Aorta (tissue), 5 donors: ENCODE measurements at places on chromosomes 3 and 15.
A peak's percentile ranks its signal among the peaks of the same experiment; 100 is the strongest.

DNA sequence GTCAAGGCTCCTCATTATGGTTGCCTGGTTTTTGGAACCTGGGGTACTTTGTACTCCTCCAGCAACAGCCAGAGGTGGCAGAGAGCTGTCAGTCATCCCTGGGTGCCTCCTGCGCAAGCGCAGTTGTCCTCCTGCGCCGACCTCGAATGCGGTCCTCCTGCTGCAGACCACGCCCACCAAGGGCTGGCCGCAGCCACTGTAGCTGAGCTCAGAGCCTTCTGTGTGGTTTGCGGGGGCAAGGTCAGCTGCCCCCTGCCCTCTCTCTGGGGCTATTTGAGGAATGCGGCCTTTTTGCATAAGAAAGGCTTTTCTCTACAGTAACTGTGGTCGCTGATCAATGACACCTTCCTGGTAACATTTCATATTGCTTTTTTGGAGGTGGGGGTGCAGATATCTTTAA, 131.3 kb upstream of the SNRPN start:
- DNase-seq: no peak

- DNase-seq: no peak
Measured at GRCh38 chr3:43709022-43709421, 18.3 kb downstream of the ABHD5 start.

GRCh38 chr3:177197727-177198460, 612 bp upstream of the TBL1XR1 start:
- DNase-seq: peak; percentile 85

DNA sequence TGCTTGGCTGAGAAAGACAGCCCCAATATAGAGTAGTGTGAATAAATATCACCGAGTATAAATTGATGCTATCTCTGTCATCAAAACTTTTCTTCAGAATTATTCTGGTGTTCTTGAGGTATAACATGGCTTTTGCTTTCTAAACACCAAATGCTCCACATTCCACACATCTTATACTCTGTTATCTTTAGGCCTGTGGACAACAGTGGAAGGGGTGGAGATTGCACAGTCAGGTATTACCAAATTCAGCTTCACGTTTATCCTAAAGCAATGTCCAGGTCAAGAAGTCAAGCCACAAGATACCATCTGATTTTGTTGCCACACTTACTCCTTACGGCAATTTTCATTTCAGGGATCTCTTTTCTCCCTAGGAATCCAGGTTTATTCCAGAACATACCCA, 394.8 kb downstream of the SI start:
- no peak for DNase-seq

DNA sequence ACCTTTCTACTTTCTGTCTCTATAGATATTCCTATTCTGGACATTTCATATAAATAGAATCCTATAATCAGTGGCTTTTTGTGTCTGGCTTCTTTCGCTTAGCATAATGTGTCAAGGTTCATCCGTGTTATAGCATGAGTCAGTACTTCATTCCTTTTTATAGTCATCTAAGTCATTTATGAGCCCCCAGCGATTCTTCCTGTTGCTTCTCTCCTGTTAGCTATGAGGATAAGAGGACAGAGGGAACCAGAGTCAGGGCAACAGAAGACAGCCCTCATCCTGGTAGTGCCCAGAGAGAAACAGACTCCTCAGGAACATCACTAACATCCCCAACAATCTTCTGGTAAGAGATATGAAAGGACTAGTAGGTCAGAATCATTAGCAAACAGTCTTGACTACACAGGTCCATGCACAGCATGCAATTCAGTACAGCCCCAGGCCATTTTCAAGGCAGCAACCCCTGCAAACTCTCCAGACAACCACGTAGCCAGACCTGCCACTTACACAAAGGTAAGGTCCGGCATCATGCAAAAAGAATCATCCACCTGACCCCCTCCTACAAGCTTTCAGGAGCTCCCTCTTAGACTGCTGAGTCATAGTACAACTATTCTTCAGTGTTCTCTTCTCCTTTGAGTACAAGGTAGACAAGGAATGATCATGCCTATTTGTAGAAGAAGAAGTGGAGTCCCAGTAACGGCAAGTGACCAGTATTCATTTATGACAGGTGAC, 91.5 kb downstream of the MYLK start:
- no peak for DNase-seq

- DNase-seq: no peak
Measured at GRCh38 chr3:153169793-153170383, 7.9 kb downstream of the RAP2B start.

- no peak for DNase-seq
Measured at GRCh38 chr3:141227752-141228151, 3.9 kb upstream of the PXYLP1 start.
